Activated CD8-positive, alpha-beta memory T cell treated with anti-CD3 and anti-CD28 coated beads for 24 hours (primary cell): ENCODE measurements at places on chromosomes 16 and 17.

DNA sequence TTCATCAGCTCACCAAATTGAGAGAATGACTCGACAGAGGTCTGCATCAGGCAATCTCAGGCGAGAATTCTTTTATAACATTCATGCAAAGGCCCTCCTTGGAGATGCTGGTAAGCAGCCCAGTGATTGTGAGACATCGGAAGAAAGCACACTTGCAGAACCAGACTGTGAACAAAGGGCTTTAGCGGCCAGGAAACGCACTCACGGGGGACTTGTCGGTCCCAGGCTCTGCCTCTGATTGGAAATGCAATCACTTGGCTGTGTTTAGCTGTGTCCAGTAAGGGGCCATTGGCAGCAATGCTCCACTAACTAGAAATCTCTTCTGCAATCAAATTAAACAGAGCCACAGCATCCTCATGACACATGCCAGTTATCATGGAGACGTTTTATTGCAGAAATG, 226.7 kb upstream of the CDH13 start:
- DNase-seq: no peak

DNA sequence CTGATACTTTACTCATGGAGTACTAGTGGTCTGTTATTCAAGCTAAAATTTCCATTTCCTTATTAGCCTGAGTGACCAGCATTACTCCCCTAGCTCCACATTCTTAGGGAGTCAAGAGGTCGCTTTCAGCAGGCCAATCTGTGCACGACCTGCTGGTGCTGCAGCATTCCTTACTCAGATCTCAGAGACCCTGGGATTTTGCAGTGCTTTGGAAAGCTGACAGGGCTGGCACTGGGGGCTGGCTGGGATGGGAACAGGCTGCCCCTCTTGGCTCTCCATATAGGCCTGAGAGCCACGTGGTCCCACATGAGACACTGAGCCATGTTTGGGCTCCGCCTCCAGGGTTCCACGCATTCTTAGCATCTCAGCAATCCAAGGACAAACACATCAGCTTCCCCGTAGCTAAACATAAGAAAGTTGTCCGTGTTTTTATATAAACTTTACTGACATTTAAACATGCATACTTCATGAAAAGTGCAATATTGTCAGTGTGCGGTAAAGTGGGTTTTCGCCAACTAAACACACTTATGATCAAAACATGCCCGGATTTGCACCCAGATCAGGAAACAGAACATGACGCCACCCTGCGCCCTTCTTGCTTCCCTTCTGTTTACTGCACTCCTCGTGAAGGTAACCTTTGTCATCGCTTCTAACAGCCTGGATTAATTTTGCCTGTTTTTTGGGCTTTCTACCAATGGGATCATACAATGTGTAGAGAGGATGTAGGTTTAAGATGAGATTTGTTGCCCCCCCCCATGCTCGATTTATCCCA, 254.5 kb upstream of the CACNG5 start:
- no peak for DNase-seq

DNA sequence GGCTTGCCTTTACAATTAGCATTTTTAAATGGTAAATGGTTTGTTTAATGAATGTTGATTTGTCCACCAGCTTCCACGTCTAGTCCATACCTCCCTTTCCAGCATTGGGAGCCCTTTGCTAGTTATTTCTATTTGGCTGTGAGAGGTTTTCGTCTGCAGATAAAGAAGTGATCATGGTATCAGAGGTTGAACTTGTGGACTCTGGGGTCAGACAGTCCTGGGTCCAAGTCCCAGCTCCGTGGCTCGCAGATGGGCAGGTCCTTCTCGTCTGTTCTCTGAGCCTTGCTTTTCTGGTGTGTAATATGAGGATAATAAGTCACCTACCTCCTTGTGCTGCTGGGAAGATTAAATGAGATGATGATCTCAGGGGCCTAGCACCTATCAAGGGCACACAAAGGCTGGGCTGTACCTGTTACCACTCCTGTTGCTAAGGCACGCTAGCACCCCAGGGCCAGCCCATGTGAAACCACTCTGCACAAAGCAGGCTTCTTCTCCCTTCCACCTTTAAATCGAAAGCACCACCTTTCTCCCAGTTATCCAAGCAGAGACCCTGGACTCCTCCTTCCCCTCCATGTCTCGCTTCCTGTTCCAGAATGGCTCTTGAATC, 103.9 kb downstream of the GNAO1 start:
- no peak for DNase-seq

- peak; percentile 68 for DNase-seq
These were observed 52.0 kb downstream of the SREBF1 start for GRCh38 chr17:17784657-17785267.

DNA sequence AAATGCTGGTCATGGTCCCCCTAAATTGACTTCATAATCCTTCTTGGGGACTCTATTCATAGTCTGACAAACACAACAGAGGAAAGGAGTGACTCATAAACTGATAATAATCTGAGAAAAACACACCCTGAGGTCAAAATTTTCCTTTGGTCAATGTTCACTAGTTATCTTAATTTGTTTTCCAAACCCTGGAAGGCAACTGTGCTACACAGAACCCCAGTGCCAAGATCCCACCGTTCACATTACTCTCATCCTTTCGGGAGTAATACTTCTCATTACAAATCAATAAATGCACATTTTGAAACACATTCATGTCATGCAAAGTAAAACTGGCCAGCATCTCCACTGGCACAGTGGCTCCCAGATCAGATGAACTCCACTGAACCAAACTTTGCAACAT, 23.2 kb downstream of the COIL start:
- no peak for DNase-seq

GRCh38 chr16:3036726-3037315, at the start of gene BICDL2:
TSS of gene BICDL2 (minus strand) at chr16:3036944. CDS start at chr16:3035496, 1,448 bp downstream.
- no peak for DNase-seq

- DNase-seq: no peak
These were observed 117.9 kb downstream of the CYLD start for GRCh38 chr16:50859628-50860360.
